ENCODE measurements at places on chromosomes 12 and 14. TPM values are rescaled to one million over a fixed set of nuclear protein-coding genes. Genes with fewer than 3 reads are reported as not detected.

- no peak for DNase-seq
These were observed 25.2 kb downstream of the G2E3 start for GRCh38 chr14:30584058-30584630.

- no peak for DNase-seq
These were observed 58.7 kb downstream of the TUNAR start for GRCh38 chr14:95935228-95935822.

DNA sequence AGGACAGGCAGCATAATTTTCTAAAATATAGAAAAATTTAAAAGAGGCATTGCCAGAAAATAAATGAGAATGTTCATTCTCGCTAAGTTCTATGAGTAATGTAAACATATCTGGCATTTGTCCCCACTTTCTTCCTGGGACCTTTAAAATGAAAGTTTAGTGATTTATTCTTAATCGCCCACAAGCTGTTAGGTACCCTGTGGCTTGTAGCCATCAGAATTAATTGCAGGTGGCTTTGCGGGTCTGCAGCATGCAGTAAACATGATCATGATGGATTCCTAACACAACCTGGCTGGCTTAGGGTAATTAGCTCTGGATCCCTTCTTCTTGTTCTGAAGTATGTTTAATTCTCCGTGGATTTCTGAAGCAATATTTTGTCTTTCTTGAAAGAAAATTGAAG lies 103.5 kb upstream of the FRMD6 start:
- DNase-seq, result no peak

- DNase-seq, result no peak
These were observed 72.3 kb downstream of the CRADD start for GRCh38 chr12:93749515-93749914.

GRCh38 chr12:20245491-20245890 lies 122.8 kb upstream of the PDE3A start:
- no peak for DNase-seq

DNA sequence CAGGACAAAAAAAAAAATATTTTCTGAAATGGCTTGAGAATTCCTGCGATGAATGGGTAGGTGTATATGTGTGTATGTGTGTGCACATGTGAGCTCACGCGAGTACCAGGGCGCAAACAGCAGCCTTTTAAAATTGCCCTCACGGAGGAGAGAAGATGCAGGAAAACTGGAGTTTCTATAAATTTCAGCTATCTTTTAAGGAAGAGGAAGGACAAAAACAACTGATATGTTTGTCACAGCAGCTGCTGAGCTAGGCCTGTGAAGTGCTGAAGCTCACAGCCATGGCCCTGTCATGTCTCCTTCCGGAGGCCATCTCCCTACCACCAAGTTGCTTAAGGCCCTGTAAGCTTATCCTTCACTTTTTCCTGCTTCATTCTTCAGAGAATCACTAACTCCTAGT lies 40.8 kb downstream of the DUSP16 start:
- no peak for DNase-seq

GRCh38 chr12:85085066-85085465 lies 48.9 kb downstream of the LRRIQ1 start:
- DNase-seq, result no peak

- no peak for DNase-seq
These were observed 13.1 kb downstream of the BATF start for GRCh38 chr14:75535164-75535898.

DNA sequence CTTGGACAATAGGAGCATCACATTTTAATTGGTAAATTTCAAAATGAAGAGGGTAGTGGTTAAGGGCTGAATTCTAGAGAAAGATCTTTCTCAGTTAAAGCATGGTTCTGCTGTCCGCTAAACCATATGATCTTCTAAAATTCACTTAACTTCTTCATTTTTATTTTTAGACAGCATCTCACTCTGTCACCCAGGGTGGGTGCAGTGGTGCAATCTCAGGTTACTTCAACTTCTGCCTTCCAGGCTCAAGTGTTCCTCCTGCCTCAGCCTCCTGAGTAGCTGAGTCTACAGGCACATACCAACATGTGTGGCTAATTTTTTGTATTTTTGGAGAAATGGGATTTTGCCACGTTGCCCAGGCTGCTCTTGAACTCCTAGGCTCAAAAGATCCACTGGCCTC lies 226.7 kb upstream of the ABCD2 start:
- no peak for DNase-seq

- peak; percentile 70 for DNase-seq
These were observed 92.9 kb downstream of the SPTSSA start for GRCh38 chr14:34368971-34369647.

DNA sequence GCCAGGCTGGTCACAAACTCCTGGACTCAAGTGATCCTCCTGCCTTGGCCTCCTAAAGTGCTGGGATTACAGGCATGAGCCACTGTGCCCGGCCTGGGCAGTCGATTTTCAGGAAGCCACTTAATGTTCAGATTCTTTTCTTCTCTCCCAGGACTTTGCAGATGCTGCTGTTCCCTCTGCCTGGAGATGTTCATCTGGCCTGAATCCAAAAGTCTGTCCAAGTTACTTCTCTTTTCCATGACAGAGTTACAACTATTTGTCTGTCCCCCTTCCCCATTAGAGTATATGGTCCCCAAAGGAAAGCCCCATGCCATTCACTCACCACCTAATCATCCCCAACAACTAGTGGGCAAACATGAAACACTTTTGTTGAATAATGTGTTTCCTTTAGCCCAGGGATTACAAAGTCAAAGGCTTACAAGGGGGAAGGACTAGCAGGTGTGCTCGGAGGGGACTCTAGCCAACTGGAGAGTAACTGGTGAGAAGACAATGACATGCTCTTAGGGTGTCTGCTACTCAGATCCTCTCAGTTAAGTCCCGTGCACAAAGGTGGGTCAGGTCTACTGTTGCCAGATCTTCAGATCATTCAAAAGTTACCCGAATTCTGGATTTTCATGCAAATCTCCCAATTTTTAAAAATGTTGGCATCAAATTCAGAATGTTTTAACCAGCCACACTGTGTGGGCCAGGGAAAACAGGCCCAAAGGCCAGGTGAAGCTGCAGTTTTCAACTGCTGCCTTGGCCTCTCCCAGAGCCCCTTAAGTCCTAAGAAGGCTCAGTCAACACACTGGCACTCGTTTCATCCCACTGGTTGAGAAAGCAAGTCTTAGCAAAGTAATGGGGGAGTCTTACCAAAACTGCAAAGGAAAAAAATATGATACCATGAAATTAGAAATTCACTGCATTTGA lies 29.6 kb downstream of the NUDT4 start:
- DNase-seq, result no peak

GRCh38 chr12:25859976-25860375 lies 98.5 kb upstream of the RASSF8 start:
- DNase-seq, result no peak

DNA sequence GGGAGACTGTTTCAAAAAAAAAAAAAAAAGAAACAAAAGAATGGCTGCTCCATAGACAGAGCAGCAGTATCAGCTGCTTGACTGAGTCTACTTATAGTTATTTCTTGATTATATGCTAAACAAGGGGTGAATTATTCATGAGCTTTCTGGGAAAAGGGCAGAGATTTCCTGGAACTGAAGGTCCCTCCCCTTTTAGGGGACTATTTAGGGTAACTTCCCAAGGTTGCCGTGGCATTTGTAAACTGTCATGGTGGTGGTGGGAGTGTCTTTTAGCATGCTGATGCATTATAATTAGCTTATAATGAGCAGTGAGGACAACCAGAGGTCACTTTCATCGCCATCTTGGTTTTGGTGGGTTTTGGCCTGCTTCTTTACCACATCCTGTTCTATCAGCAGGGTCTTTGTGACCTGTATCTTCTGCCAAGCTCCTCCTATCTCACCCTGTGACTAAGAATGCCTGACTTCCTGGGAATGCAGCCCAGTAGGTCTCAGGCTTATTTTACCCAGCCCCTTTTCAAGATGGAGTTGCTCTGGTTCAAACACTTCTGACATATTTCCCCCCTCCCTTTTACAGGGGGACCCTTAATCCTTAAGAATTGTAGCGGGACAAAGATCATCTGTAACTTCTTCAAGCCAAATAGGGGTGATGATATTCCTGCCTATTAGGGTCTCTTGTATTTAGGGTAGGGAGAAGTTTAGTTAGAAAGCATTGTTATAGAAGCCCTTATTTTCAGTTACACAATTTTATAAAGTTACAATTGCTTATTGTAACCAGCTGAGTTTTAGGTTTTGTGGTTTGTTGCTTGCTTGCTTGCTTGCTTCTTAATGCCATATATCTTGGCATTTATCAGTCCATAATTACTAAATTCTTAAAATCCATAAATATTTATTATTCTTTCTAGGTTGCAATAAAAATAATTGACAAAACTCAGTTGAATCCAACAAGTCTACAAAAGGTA lies 42.5 kb downstream of the MARK3 start:
- no peak for DNase-seq

DNA sequence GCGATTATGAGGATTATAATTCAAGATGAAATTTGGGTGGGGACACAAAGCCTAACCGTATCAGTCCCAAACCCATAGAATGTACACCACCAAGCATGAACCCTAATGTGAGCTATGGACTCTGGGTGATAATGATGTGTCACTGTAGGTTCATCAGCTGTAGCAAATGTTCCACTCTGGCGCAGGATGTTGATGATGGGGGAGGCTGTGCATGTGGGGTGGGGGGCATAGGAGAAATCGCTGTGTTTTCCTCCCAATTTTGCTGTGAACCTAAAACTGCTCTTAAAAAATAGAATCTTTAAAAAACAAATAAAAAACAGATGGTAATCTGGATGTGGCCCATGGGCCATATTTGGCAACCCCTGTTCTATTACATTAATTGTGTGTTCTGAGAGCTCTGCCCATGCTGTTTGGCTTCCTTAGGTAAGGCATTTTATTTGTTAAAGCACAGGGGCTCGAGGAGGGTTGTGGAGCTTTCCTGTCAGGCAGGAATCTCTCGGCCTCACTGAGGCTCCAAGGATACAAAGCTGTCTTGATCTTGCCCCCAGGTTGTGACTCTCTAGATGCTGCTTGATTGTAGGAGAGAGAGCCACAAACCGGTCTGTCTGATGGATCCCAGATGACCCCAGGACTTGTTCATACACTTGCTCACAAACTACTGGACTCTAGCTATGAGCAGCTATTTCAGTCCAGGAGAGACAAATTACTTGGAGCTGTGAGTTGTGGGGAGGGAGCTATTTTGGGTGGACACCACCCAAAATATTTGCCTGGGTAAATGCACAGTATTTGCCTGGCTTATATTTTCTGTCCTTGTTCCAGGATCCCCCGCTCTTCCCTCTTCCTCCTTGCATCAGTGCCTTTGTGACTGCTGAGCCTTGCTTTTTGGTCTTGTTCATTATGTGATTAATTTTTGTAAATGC lies 340.2 kb downstream of the MED13L start:
- DNase-seq, result peak; percentile 53

- no peak for DNase-seq
These were observed 16.3 kb upstream of the RNF34 start for GRCh38 chr12:121383601-121384021.

- no peak for DNase-seq
These were observed 190.2 kb upstream of the SLC38A2 start for GRCh38 chr12:46562625-46563225.

DNA sequence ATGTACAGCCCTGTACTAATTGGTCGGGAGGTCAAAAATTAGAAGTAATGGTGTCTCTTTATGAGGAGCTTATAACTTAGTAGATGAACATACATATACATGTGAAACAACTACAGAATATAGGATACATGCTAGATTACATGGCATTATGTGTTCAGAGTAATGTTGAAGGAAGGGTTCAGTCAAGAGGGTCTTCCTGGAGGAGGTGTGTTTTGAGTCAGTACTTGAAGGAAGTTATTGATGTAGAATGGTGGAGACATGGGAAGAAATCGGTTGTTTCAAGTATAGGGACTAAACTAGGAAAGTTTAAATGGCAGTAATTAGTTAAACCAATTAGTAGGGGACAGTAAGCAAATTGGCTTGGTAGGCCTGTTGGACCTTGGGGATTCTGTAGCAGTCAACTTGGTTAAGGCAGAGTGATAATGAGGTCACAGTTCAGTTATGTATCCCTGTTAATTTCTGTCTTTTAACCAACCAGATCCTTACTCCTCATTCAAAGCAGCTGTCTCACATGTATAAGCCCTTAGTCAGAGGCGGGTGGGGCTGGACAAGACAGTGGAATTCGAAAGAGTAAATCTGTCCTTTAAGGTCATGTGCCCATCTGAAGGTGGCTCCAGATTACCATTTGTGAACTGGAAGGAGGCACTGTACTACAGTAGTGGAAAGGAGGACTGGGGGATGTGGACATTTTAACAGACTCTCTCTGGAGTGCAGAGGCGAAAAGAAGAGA lies 3.5 kb upstream of the ANKRD52 start:
- DNase-seq, result no peak

DNA sequence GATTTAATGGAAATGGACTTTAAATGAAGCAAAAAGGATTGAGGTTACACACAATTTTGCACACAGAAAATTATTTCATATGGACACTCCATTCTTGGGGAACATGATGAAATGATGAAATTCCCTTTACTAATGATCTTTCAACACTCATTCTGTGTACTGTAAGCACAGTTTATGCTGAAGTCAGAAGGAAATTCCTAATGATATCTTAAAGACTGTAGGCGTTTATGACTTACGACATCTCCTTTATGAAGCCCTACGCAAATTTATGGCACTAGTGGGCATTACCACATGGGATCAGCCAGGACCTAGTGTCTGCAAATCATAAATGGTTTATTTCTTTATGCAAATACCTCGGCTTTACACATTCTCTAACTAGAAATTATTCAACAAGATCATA lies 97.9 kb upstream of the SOX5 start:
- DNase-seq, result no peak

DNA sequence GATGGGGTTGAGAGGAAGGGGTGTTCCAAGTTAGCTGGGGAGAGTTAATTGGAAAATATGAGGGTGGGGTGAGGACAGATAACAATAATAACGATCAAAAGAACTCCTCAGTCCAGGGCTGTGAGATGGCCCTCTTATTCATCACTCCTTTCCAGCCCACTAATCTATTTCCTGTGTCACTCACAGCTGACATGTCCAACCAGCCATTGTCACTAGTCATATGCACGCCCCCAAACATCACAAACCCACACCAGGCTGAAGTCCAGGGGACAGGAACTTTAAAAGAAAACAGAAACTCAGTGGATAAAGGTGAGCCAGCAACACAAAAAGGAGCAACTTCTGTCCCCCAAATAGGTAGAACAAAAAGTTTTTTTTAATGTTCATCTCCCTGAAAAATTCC lies 911 bp downstream of the CALCOCO1 start:
- no peak for DNase-seq

DNA sequence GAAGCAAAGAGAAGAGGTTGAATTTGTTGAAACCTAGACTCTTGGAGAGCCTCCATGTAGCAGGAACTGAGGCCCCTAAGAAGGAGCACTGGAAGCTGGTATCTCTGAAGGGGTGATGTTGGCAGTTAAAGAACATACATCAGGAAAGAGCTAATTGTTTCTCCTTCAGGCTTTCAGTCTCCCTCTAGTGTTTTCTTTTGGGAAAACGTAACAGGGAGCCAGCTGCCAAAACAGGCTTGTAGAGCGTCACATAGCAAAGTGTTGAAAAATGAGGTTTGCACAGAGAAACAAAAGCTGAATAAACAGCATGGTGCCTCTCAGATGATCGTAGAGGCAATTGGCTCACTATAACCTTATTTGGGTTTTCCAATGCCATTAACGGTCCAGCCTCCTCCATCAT lies 46.9 kb upstream of the CAND1 start:
- DNase-seq, result no peak

Gene SAMD15
- total RNA-seq, result 0.50 TPM

Gene GPR135
- 9.1 TPM for total RNA-seq

Gene SSTR1
- 0.42 TPM for total RNA-seq

Gene CRIP2
- 283 TPM for total RNA-seq

Gene PMEL
- 0.66 TPM for total RNA-seq

Gene SLC7A7
- total RNA-seq, result 9.6 TPM

Gene TAS2R46
- total RNA-seq, result not detected

Gene RAB5B
- total RNA-seq, result 189 TPM

Gene EML5
- 3.7 TPM for total RNA-seq

Gene NABP2
- total RNA-seq, result 27.7 TPM

Gene CRIP1
- 110 TPM for total RNA-seq

All from esophagus muscularis mucosa (tissue), 4 donors.